GM06990 (cell line): ENCODE measurements at places on chromosomes 12 and 14.

DNA sequence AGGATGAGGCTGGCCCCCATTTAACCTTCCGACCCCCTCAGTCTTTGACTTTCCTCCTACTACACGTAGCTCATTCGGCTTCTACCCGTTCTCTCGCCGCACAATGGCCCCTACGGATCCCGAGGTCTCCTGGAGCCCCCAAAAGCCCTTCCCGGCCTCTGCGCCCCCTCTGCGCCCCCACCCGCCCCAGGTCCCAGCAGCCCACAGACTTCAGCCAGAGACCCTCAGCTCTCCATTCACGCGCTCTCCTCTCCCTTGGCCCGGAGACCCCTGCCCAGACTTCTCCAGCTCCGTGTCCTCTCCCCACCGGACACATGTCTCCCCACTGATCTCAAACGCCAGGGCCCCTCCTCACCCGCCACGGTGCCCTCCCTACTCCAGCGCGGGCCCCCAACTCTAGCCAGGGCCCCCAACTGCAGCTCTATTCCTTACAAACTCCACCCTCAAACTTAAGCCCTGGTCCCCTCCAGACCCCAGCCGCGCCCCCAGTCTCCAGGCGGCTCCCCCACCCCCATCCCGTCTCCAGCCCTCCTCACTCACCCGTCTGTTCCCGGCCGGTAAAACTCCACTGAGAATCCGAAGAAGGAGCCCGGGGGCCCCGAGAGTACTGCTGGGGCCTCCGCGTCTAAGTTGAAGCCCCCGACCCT, 502 bp downstream of the ITGA5 start:
- DNase-seq = no peak

GRCh38 chr14:91837076-91837475, 30.3 kb downstream of the TC2N start:
- DNase-seq = no peak

DNA sequence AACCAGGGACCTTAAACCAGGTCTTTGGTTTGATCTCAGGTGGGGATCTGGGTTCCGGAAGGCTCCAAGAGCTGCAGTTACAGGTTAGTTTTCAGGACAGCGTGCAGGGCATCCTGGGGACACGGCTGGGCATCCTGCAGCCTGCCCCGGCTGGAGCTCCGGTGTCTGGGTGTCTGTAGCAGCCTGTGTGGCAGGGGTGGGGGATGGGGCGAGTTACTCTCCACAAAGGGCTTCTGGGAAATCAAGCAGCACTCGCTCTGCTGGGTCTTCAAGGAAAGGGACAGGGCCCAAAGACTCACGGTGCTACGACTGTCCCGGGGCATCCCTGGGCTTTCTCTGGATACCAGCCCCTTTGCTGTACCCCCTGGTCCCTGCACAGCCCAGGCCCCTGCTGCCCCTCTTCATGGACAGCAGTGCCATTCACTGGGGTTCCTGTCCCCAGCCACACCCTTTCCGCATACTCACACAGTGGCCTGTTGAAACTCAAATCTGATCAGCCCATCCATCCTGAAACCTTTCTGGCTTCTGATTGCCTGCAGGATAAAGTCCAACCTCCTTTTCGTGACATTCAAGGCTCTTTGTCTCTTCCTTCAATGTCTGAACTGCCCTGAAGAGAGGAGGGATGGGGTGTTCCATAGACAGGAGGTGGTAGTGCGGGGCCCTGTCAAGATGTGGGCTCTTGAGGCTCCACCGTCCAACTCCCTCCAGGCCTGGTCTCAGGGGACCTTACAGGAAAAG, 22.2 kb upstream of the PPP1R13B start:
- DNase-seq = no peak

- no peak for DNase-seq
Measured at GRCh38 chr14:29453045-29453444, 474.6 kb downstream of the PRKD1 start.

DNA sequence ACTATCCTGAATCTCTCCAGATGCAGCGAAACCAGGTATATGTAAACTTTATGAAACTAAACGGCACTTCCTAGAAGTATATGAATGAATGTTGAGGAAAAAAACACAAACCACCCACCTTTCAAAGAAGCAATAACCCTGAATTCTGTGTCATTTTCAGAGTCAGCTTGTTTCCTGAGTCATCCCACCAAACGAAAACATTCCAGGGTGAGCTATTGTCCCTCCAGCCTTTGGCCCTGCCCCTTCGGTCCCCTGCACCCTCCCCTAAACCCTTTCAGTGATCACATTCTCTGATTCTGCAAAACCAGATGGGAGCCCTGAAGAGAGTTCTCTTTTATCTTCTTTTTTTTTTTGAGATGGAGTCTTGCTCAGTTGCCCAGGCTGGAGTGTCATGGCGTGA, 202.6 kb upstream of the ALG10B start:
- no peak for DNase-seq

DNA sequence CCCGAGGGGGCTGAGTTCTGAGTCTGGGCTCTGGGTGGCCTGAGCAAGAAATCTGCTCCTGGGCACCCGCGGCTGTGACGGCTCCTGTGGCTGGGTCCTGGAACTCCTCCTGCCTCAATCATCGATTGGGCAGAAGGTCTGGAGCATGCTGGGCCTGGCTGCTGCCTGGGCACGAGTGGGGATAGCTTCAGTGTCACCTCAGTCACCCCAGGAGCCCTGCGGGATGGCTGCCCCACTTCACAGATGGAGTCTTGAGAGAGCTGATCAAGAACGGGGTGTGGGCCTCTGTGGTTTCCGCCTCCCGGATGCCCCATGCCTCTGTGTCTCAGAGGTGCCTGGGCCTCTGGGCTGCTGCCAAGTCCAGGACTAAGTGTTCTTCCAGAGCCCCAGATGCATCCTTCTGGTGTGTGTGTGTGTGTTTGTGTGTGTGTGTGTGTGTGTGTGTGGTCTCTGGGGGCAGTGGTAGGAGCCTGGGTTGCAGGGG, 185.6 kb upstream of the C14orf180 start:
- peak; percentile 63 for DNase-seq

GRCh38 chr14:64233531-64234190, 60.5 kb downstream of the ESR2 start:
- DNase-seq = no peak

DNA sequence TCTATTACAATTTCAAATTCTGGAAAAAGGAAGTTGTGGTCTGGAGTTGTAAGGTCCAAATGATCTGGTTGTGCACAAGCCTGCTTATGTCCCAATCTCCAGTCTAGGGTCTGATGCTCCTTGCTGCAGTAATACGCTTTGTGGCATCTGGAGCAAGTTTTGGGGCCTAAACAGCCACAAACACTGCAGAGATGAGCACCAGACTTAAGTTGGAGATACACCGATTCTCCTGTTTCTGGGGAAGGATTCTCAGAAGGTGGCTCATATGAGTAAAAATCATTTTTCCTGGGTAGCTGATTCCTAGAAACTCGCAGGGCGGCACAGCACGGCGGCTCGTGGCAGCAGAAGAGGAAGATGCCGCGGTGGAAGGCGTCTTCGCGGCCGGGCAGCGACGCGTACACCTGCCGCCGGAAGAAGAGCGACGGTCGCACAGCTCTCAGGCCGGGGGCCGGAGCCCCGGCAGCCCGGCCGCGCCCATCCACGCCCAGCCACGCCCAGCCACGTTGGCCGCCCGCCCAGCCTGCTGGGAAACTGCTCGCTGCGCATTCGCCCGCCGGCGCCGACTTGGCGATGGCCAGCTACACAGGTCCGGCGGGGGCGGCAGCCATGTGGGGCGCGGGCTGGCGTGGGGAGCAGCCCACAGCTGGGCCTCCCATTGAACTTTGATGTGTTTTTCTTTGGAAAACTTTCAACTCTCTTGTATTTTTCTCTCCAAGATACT, 129.0 kb downstream of the ASCL4 start:
- DNase-seq = peak; percentile 93

GRCh38 chr14:105533391-105533790, 7.0 kb downstream of the TMEM121 start:
- DNase-seq = no peak

DNA sequence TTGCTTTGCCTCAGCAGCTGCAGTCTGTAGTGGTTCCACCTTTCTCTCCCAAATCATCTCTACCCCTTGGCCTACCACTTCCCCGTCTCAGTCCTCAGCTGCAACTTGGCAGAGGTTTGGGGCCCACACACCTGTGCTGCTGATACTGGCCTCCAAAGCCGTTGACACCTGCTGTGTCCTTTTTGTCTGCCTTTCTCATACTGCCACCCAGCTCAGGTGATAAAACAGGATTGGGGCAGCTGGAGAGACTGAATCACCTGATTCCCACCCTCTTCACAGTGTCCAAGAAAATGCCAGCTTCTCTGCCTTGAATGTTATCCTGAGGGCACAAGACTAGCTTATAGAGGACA, 103.7 kb downstream of the ETV6 start:
- DNase-seq = no peak

DNA sequence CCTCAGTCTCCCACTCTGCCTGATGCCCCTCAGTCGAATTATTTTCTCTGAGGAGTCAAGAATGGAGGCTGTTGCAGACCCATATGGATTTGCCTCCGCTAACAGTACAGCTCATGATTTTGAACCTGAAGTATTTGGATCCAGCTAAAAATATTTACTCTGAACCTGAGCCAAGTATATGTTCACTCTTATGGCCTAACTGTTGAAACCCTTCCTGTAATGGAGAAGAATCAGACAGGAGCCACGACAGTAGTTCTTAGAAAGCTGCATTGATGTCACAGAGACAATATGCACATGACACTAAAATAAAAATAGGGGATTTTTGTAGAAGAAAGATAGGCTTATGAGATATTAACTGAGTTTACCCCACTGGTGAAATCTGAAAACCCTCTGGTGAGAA, 1128.3 kb upstream of the FLRT2 start:
- no peak for DNase-seq

GRCh38 chr14:34201909-34202637, 251.2 kb upstream of the EGLN3 start:
- no peak for DNase-seq

DNA sequence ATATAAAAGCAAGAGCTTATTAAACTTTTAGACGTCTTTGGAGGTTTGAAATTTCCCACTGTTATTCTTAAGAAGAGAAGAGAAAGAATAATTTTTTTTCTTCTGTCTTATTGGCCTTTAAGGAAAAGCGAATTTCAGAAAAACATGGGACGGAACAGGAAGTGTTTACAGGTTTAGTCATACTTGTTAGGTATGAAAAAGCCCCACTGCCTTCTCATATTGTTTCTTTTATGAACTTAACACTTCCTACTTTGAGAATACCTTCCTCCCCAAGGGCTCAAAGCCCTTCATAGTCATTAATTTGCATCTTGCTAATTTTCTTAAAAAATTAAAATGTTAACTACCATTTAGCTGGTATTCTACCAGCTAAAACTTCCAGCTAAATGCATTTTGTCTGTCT, 82.0 kb downstream of the ETV6 start:
- DNase-seq = no peak

DNA sequence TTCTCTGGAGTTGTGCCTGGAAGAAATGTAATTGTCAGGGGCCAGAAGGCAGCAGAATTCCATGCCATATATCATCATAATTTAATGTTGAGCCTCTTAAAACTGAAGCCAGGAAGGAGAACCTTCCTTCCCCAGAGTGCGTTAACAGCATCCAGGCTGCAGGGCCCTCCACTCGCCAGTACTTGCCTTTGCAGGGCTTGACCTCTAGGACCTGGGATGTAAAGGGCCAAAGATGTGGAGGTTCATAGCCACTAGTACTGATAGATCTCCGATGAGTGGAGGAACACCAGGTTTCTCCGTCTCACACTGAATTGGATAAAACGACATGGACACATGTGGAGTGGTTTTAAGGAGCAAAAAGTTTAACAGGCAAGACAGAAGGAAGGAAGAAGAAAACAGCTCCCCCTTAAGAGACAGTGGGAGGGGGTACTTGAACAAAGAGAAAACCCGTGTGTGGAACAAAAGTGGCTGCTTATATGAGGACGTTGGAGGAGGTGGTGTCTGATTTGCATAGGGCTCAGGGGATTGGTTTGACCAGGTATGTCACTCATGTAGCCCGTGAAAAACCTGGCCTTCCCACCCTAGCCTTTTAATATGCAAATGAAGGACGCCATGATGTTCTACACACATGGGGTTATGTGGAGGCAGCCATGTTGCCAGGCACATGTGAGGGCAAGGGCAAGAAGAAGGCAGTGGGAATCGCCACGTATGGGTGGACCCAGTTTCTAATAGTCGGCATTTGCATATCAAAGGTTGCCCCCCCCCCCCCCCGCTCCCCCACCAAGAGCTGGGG, 38.8 kb upstream of the WSCD2 start:
- no peak for DNase-seq

- DNase-seq = no peak
Measured at GRCh38 chr14:87579036-87579435, 413.9 kb downstream of the GALC start.

- no peak for DNase-seq
Measured at GRCh38 chr12:118059341-118060191, 1.4 kb downstream of the WSB2 start.

GRCh38 chr14:79734656-79735055, 476.6 kb downstream of the DIO2 start:
- no peak for DNase-seq
